ENCODE measurements at places on chromosomes 5 and 9.

- DNase-seq: no peak
Observed at GRCh38 chr9:69831611-69832010, 11.0 kb downstream of the CFAP95 start.

DNA sequence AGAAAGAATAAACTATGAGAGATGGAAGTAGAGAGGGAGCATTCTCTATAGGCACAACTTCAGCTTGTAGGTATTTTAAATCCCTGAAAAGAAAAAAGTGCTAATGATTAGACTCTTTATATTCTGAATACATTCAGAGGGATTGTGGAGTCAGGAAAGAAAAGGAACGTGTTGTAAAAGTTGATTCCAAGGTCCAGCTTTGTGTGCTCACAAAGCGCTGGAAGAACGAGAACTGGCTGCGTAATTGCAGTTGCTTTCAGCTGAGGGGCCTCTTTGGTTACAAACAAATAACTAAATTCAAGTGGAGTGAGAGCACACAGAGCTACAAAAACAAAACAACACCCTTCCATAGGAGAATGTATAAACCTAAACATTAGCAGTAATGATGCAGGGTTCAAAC is 1040.4 kb upstream of the WWC1 start:
- DNase-seq: no peak

- DNase-seq: peak; percentile 64
Observed at GRCh38 chr9:100082782-100083181, 16.0 kb downstream of the ERP44 start.

DNA sequence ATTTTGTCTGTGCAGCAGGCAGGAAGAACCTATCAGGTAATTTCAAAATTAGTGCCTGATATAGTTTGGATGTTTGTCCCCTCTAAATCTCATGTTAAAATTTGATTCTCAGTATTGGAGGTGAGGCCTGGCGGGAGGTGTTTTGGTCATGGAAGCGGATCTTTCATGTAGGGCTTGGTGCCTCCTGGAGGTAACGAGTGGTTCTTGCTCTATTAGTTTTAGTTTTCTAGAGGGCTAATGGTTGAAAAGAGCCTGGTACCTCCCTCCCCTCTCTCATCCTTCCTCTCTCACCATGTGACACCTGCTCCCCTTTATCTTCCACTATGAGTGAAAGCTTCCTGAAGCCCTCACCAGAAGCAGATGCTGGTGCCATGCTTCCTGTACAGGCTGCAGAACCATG is 106.3 kb downstream of the DRD1 start:
- no peak for DNase-seq

- no peak for DNase-seq
Observed at GRCh38 chr5:73378070-73378469, 70.5 kb downstream of the FOXD1 start.

DNA sequence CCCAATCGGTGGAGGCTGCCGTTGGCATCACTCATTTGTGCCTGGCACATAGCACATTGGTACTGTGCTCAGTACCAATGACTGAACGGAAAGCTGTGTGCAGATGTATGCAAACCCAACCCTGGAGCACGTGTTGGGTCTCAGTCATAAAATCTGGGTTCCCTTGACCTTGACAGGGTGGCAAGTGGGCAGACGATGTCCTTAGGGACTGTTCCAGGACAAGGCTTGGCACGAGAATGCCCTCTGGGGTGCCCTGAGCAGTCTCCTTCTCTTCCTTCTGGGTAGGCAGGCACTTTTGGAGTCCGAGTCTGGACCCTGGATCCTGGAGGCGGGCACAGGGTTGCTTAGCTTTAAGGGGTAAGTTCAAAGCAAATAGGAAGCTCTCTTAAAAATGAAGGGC is 75.8 kb downstream of the MACROH2A1 start:
- DNase-seq: no peak

DNA sequence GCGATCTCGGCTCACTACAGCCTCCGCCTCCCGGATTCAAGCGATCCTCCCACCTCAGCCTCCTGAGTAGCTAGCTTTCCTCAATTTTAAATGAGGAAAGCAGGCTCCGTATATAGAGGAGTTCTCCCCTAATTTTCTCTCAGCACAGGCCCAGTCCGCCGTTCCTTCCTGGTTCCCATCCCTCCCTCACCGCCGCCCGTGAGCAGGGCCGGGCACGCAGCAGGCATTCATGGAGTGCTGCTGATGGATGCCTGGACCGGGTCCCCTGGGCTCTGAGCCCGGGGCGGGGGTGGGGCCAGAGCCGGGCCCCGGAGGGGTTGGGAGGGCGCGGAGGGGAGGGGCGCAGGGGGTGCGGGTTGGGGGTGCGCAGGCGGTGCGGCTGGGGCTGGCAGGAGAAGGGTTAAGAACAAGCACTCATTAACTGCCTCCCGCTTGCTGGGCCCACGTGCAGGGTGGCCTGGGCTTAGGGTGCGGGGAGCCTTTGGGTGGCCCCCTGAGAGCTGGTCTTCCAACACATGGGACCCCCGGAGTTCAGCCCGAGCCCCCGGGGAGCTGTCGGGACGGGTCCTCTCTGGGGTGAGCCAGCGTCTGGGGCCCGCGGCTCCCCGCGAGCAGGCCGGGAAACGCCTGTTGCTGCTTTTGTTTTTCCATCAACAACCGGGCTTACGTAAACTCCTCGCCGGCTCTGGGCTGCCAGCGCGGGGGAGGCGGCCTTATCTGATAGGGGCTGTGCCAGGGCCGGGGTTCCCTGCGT is 33.7 kb downstream of the LHX2 start:
- peak; percentile 73 for DNase-seq

DNA sequence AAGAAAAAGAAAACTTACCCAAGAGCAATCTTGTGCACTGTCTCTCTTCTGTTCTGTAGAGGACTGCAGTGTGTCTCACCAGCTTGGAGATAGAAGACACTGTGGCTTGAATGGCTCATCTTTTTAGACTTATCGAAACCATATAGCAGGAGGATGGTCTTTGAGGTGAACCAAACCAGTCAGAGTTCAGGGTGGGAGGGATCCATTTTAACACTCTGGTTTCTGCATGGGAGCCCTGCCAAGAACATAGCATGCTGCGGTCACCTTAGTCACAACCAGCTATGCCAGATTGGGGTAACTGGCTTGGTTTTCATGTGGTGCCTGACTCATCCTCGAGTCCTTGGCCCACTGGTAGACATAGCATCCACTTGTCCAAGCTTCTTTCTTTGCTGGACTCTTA is 135.1 kb downstream of the PAPPA start:
- peak; percentile 98 for DNase-seq

GRCh38 chr9:83125671-83126070 is 62.7 kb upstream of the RASEF start:
- no peak for DNase-seq

DNA sequence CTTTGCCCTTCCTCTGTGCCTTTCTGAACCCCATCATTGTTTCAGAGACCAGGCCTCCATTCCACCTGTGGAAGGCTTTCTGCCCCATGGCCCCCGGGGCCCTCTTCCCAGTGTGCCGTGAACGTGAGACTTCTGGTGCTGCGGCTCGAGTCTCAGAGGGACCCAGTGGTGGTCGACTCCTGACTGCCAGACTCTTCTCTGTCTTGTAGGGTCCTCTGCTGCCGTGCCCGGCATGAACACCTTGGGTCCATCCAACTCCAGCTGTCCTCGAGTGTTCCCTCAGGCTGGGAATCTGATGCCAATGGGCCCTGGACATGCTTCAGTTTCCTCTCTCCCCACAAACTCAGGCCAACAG is 20.1 kb upstream of the LTC4S start:
- DNase-seq: no peak

GRCh38 chr9:126147936-126148870 is 178.4 kb upstream of the MVB12B start:
- no peak for DNase-seq

- DNase-seq: no peak
Observed at GRCh38 chr9:138075496-138075895, 197.9 kb downstream of the CACNA1B start.

- DNase-seq: peak; percentile 82
Observed at GRCh38 chr5:179763215-179763945, 30.4 kb upstream of the LTC4S start.

DNA sequence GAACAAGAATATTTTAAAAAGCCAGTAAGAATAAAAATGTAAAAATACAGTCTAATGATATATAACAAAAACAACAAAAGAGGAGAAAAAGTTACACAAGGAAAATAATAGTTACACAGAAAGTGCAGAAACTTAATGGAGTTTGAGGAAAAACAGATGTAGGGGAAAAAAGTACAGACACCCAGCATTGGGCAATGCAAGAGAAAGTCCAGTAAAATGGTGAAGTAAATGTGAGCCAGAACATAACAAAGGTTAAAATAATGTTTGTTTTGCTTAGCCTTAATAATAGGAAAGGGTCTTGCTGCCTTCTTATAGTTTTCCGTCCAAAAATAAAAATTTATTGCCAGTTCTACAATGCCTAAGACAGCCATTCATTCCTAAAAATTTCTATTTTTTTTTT is 364.2 kb downstream of the NNT start:
- DNase-seq: no peak

- peak; percentile 84 for DNase-seq
Observed at GRCh38 chr9:37471942-37472684, 6.9 kb upstream of the ZBTB5 start.

GRCh38 chr5:129069292-129069691 is 25.3 kb upstream of the ISOC1 start:
- DNase-seq: no peak

GRCh38 chr9:73446306-73446705 is 294.6 kb downstream of the ANXA1 start:
- DNase-seq: no peak

GRCh38 chr5:150294551-150295071 is 5.0 kb upstream of the CAMK2A start:
- DNase-seq: no peak

DNA sequence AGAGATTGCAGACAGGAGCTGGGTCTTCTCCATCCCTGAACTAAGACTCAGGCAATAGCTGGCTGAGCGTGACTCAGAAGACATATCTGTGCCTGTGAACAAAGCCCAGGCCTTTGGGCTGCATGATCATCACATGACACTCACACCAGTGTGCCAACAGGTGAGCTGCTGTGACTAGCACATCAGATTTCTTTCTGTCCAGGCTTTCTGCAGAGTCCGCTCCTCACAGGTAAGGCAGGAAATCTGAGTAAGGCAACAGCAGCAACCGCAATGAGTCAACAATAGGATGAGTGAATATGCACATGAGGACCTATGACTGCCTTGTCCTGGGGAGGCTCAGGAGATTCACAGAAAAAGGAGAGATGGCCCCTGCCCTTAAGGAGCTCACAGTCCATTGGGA is 293.6 kb downstream of the ACTL7B start:
- DNase-seq: no peak

GRCh38 chr9:117412841-117413240 is 2.0 kb downstream of the ASTN2 start:
- no peak for DNase-seq

- peak; percentile 55 for DNase-seq
Observed at GRCh38 chr9:92141144-92142129, 26.2 kb upstream of the SPTLC1 start.

GRCh38 chr5:65479527-65479926 is 2.2 kb downstream of the ADAMTS6 start:
- DNase-seq: peak; percentile 6

- no peak for DNase-seq
Observed at GRCh38 chr5:10662083-10662482, 98.2 kb downstream of the ANKRD33B start.

DNA sequence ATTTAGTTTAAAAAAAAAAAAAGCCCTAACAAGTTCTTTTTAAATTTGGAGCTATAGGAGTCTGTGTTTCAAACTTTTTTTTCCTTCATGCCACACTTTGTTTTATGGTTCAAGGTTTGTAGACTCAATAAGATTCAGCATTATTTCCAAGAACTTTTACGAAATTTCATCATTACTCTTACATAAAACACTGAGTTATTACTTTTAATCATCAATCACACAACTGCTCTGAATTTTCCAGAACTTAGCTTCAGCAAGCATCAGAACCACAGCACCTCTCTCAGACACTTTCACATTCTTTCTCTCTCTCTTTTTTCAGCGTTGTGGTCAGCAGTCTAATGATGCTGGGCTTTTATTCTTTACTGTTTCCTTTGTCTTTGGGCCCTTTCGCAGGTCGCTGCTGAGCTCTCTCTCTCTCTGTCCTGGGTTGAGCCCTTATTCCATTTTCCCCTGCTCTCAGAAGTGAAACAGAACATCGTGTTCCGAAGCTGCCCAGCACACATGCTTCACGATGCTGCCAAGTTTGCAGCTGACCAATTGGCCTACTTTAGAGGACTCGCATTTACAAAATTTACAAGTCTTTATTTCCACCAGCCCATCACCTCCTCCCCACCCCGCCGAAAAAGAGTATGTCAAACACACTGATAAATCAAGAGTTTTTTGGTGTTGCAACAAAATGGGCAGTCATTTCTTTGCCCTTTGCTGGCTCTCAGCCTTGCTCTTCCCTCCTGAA is 44.6 kb upstream of the PIK3R1 start:
- DNase-seq: peak; percentile 59

DNA sequence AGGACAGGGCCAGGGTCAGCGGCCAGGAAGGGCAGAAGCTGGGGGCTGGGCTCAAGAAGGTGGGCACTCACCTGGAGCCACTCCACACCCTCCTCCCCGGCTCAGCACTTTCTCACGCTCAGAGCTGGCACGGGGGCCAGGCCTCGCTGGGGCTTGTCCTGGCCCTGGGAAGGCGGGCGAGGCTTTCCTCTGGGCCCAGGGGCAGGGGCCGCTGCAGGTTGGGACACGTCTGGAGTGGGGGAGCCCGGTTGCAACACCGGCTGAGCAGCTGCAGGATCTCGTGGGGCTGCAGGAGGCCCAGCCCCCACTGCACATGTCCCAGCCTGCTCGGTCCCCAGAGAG is 38.9 kb upstream of the EGFL7 start:
- no peak for DNase-seq

Data from iris pigment epithelial cell (primary cell).